ENCODE measurements at places on chromosomes 5 and 9.

DNA sequence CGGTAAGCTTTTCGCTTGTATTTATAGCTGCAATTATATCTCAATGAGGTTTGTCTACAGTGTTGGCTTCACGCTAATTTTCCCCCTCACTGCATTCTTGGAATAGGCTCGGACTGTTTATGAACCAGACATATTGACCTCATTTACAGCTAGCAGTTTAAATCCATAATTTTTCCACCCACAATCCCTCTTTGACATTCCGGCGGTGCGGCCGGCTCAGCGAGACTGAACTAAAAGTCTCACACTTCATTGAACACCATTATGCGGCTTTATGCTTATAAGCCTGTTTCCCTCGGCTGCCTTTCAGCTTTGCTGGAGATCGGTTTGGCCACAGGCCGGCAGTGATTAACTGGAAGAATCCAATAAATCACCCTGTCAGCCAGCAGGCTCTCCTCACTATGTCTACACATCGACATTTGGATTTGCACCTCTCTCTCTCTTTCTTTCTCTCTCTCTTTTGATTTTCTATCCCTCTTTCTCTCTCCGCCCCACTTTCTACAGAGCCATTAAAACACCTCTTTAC, 315.0 kb upstream of the TLE4 start:
- DNase-seq, result no peak

- no peak for DNase-seq
Measured at GRCh38 chr5:160792281-160792680, 59.7 kb downstream of the ATP10B start.

DNA sequence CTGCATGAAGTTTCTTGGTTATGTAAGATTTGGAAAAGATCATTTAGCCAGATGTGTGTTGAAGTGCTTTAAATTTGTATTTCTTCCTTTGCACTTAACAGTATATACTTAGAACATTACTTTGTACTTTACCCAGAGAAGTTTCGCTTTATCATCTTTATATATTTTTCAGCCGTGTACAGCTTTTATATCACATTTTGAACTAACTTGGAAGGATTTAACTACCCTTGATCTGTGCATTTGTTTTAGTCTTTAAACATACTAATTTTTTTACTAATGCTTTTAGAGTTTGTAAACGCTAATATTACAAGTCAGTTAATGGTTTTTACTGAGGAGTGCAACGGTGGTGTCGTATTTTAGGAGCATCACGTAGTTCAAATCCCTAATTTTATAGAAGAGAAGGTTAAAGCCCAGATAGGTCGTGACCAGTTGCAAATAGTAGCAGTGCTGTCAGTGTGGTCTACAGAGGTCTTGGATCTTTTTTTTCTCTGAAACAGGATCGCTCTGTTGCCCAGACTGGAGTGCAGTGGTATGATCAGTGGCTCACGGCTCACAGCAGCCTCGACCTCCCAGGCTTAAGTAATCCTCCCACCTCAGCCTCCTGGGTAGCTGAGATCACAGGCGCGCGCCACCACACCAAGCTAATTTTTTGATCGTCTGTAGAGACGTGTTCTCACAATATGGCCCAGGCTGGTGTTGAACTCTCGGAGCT, 2.0 kb downstream of the MATR3 start:
- no peak for DNase-seq

- DNase-seq, result no peak
Measured at GRCh38 chr5:29719171-29719570, 1474.3 kb upstream of the CDH6 start.
